ENCODE measurements at places on chromosomes 2 and 18.

DNA sequence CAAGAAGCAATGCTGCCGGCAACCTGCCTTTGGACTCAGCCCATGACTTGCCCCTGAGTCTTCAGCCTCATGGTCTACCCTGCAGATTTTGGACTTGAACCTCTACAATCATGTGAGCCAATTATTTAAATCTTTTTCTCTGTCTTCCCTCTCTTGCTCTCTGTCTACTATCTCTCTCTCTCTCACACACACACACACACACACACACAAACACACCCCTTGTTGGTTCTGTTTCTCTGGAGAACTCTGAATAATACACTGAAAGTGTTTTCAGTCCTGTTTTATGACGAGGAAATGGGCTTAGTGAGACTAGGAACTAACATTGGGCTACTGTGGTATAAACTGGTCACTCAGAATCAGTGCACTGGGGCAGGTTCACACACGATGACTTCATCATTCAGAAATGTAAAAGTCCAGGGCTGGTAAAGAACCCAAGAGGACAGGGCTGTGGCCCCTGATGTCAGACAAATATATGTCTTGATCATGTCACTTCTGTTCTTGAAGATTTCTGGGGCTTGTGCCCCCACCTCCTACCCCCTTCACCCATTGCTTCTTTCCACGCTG, 266.1 kb upstream of the SIX2 start:
- no peak for DNase-seq

GRCh38 chr2:111691164-111691875, 192.7 kb downstream of the ANAPC1 start:
- no peak for DNase-seq

DNA sequence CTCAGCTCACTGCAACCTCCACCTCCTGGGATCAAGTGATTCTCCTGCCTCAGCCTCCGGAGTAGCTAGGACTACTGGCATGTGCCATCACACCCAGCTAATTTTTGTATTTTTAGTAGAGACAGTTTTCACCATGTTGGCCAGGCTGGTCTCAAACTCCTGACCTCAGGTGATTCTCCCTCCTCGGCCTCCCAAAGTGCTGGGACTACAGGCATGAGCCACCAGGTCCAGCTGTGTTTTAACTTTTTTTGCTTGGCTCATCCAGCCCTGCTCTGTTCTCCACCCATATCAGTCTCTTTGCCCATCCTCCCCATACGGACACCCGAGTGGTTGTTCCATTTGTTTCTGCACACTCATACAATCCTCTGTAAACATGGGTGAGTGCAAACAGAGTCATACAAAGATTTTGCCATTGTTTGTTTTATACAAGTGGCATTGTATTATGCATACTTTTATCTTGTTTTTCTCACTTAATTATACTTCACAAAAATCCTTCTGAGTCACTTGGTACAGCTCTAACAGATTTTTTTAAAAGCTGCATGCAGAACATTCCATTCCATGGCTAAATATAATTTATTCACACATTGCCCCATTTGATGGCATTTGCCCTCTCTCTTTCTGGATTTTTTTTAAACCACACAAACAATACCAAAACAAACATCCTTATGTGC, 5.3 kb downstream of the APOB start:
- DNase-seq = no peak

GRCh38 chr18:22267697-22268096, 98.3 kb downstream of the GATA6 start:
- DNase-seq = no peak

- DNase-seq = no peak
These were observed 199.4 kb downstream of the IRS1 start for GRCh38 chr2:226600184-226600583.

GRCh38 chr2:32496662-32497061, 131.2 kb upstream of the TTC27 start:
- DNase-seq = no peak

DNA sequence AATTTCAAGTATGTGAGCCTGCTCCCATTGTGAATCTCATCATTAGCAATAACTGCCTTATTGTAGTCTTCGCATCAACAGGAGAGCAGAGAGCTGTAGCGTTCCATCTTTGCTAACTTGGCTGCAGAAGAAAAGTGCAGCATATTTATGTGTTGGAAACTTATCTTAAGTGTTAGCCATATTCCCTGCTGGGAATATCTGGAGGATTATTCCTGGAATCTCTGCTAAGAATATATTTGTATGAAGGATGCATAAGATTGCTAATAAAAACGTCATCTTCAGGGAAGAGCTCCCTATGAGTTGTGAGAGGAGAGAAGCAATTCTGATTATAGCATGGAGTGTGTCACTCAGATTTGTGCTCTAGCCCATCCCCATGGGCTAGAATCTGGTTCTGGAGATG, 115.1 kb upstream of the REG3G start:
- DNase-seq = no peak

DNA sequence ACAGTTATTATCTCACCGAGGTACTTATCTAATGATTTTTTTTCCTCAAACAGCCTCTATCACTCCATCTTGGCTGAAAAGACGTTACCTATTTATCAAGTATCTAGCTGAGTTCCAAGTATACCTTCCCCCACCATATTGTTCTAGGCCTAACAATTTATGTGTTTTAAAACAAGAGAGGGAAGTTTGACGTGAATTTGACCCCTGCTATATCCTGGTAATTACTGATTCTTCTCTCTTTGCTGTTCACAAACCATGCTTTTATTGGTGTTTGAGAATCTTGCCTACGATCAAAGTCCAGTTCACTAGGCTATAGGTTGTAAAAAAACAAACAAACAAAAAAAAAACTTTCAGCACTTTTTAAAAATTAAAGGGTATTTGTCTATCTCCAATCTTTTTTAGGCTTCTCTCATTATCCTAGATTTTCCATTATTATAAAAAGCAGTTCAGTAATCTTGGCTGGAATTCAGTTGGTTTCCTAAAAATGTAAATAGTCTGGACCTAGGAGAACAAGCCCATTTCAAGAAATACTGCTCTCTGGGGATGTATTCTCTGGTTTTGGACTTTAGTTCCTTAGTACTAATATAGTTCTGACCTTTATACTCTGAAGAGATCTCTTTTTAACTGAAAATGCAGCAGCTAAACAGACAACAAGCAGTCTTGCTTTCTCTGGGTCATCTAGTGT, 505.4 kb downstream of the CPS1 start:
- no peak for DNase-seq

- no peak for DNase-seq
These were observed 1.1 kb downstream of the DIPK1C start for GRCh38 chr18:74456017-74456348.

- DNase-seq = no peak
These were observed 15.0 kb downstream of the NGEF start for GRCh38 chr2:232997749-232998665.

DNA sequence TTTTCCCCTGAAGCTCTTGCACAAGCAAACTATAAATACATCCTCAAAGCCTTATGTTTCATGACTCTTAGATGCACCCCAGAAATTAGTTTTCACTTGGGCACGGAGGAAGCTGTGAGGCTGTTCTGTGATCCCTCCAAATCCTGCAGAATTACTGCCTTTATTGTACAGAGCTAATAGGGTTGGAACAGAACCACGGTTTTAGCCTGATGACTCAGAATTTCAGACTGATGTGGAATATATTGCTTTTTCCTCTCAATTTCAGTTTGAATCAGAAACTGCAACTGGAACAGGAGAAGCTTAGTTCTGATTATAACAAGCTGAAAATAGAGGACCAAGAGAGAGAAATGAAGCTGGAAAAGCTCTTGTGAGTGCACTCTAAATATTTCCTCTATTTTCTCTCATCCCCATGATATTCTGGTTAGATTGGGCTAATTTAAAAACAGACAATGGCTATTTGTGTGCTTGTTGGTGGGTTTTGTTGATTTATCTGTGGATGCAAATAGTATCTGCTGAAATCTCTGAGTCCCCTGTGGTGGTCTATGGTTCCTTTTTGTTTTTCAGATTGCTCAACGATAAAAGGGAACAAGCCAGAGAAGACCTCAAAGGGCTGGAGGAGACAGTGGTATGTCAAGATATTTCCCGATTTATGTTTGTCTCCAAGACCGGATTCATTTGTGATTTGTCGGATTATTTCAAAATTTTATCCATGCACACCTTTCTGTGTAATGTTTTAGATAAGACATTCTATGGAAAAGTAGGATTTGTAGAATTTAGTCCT, 38.2 kb upstream of the LYPD6B start:
- no peak for DNase-seq

- no peak for DNase-seq
These were observed 1458.7 kb upstream of the ACVR2A start for GRCh38 chr2:146386096-146386495.

DNA sequence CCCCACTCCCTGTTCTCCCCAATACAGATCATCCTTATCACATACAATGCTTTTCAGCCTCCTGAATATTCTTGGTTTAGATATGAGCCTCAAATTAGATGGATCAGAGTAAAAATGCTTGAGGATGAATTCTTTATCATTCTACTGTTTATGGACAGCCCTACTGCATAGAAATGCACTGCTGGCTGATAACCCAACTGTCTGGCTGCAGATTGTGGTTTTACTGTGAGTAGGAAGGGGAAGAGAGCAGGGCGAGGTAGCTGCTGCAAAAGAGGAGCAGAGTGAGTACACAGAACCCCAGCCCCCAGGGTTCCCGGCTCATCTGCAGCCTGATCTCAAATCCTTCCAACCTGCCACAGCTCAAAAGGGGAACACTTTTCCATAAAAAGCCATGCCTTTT, 29.4 kb upstream of the NCOA1 start:
- DNase-seq = no peak

- no peak for DNase-seq
These were observed 16.4 kb upstream of the CHMP1B start for GRCh38 chr18:11834772-11835171.

Data from NCI-H1092 (cell line).